ENCODE measurements at places on chromosomes 7 and 10. TPM values are rescaled to one million over a fixed set of nuclear protein-coding genes. Genes with fewer than 3 reads are reported as not detected.
A peak's percentile ranks its signal among the peaks of the same experiment; 100 is the strongest.

DNA sequence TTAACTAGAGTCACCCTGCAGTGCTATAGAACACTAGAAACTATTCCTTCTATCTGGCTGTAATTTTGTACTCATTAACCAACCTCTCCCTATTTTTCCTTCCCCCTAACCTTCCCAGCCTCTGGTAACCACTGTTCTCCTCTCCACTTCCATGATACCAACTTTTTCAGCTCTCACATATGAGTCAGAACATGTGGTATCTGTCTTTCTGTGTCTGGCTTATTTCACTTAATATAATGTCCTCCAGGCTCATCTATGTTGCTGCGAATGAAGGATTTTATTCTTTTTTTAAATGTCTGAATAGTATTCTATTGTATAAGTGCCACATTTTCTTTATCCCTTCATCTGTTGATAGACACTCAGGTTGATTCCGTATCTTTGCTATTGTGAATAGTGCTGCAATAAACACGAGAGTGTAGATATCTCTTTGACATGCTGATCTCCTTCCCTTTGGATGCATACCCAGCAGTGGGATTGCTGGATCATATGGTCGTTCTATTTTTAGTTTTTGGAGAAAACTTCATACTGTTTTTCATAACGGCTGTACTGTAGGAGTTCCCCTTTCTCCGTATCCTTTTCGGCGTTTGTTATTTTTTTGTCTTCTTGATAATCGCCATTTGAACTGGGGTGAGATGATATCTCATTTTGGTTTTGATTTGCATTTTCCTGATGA is 101.4 kb downstream of the FAM107B start:
- no peak for DNase-seq

- DNase-seq: peak; percentile 53
Measured at GRCh38 chr10:30980951-30981616, 50.6 kb downstream of the ZNF438 start.

GRCh38 chr10:75233444-75234016 is 2.2 kb downstream of the COMTD1 start:
- DNase-seq: no peak

Gene ACTR3C
- total RNA-seq: 5.1 TPM

Gene MARVELD1
- 6.4 TPM for total RNA-seq

Gene NYAP1
- 0.38 TPM for total RNA-seq

GRCh38 chr7:12623223-12623622 is 52.7 kb downstream of the SCIN start:
- no peak for DNase-seq

Gene GRM8
- 0.69 TPM for total RNA-seq

Gene C10orf143
- total RNA-seq: 1.7 TPM

Gene GPR158
- total RNA-seq: not detected

DNA sequence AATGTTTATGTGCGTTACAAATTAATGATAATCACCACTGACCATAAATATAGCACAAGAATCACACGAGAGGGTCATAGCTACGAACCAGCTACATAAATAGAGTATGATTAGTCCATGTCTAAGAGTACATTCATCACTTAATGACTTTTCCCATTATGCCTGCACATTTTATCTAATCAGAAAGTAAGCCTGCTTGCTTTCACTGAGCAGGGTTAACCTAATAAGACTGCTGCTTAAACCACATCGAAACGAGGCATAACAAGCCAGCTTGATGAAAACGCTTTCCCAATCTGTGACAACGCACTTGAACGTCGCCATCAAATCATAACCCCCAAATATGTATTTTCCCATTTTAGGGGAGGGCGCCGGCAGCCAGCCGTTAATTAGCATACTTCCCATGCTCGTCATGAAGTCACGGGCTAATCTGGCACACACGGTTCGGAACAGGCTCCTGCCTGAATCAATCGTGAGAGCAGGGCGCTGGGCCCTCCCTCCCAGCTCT is 71.5 kb downstream of the EBF3 start:
- no peak for DNase-seq

DNA sequence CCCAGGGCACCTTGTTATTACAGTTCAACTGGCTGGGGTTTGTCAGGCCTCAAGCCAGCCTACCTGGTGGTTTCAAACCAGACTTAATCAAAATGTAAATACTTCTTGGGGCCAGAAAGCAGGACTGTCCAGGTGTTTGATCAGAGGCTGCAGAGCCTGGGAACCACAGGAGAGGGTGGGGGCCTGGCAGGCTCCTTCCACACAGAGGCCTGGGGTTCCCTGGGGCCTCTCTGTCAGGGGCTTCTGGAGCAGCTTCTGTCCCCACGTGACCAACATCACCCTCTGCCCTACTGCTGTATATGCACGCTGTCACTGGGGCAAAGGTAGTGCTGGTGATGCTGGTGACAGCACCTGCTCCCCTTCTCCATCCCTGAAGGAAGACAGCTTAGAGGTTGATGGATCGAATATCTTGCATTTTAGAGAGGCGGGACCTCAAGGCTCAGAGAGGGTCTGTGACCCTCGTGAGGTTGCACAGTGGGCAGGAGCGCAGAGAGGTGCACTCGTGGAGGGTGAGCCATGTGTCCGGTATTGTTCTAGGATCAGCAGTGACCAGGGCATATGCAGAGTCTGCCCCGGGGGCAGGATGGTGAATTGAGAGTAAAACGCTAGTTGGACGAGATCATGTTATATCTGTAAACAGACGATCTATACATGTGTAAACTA is 95.4 kb downstream of the GRK5 start:
- no peak for DNase-seq

GRCh38 chr7:78389022-78389421 is 590.4 kb downstream of the PHTF2 start:
- DNase-seq: no peak

- no peak for DNase-seq
Measured at GRCh38 chr10:72094574-72094973, 6.2 kb upstream of the SPOCK2 start.

- no peak for DNase-seq
Measured at GRCh38 chr10:52774182-52774581, 1.6 kb upstream of the MBL2 start.

DNA sequence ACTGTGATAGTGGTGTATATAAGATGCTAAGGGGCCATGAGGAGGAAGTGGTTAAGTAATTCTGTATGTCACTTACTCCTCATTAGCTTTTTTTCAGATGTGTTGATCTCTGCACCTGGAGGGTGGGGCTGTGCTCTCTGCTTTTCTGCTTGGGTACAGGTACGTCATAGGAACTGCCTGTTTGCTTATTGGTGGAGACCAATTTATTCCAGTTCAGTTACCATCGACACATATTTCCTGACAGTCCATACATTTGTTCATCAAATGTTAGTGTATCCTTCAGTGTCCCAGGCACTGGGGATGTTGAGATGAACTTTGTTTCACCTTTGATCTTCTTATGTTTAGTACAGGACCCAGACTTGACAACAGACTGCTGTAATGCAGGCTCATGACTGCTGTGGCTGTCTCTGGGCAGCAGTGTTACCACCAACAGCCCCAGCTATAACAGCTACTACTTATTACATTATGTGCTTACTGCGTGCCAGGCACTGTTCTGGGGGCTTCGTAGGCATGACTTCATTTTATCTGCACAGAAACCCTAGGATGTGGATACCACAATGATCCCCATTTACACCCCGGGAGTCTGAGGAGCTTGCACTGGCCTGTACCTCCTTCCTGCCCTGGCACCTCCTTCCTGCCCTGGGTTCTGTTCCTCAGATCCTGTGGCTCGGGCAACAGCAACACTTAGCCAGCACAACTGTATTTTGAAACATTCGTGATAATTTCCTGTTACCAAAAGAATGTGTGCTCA is 87.4 kb downstream of the BUB3 start:
- no peak for DNase-seq

- DNase-seq: peak; percentile 64
Measured at GRCh38 chr10:79381804-79382221, 34.5 kb downstream of the PPIF start.

GRCh38 chr10:126243971-126244370 is 144.3 kb downstream of the ADAM12 start:
- no peak for DNase-seq

GRCh38 chr10:44024356-44025116 is 360.4 kb downstream of the CXCL12 start:
- DNase-seq: no peak

DNA sequence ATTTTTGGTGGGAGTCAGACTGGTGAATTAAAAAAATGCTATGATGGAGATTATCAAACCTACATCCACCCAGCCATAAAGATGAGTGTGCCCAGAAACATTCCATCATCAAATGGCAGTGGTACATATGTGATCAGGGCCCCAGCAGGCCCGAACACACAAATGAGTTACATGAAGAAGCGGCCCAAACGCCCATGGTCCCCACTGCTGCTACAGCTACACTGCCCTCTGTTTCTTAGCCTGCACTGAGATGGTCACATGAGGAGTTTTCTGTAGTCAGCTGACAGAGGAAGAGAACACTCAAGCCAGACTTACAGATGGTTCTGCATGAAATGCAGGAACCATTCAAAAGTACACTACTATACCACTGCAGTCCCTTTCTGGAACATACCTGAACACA is 96.4 kb upstream of the ARID5B start:
- no peak for DNase-seq

DNA sequence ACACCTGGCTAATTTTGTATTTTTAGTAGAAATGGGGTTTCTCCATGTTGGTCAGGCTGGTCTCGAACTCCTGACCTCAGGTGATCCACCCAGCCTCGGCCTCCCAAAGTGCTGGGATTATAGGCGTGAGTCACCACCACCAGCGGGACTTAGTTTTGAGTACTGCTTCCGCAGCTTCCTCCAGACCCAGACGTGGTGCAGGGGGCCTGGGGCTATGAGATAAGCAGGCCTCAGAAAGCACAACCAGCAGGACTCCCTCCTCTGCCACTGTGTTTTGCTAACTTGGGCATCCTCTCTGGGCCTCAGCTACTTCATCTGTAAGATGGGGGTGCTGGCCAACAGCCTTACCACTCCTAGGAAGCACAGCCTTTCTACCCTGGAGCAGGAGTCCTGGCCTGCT is 37.8 kb downstream of the GOLGA7B start:
- no peak for DNase-seq

GRCh38 chr7:139817249-139817648 is 11.8 kb upstream of the TBXAS1 start:
- DNase-seq: no peak

DNA sequence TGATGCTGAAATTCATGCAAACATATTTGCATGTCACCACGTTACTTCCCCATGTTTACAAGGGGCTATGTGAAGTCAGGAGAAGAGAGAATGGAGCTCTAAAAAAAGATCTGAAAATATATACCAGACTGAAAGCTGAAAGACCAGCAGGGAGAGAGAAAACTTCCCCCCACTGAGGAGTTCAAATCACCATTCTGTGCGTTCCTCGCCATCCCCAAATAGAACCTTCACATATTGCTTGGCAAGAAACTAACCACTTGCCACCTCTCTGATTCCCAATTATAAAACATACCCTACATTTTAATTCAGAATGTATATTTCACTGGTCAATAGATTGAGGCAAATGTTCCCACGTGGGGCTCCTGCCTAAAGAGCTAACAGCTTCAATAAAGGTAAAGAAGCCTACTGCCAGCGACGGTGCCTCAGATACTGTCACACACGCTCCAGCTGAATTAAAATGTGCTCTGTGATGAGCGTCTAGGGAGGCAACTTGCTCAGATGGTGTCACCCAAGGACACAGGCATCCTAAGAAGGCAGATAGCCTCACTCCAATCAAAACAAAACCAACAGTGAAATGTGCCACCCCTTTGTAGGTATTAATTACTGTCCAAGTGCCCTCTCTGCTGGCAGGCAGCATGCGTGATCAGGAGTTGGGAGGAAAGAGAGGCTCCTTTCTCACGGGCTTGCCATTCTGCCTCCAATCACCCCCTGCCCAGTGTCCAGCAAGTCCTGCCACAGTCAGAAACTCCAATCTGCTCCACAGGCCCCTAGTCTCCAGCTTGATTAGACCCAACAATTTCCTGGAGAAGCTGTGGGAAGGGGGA is 298.2 kb downstream of the GRID1 start:
- DNase-seq: no peak

DNA sequence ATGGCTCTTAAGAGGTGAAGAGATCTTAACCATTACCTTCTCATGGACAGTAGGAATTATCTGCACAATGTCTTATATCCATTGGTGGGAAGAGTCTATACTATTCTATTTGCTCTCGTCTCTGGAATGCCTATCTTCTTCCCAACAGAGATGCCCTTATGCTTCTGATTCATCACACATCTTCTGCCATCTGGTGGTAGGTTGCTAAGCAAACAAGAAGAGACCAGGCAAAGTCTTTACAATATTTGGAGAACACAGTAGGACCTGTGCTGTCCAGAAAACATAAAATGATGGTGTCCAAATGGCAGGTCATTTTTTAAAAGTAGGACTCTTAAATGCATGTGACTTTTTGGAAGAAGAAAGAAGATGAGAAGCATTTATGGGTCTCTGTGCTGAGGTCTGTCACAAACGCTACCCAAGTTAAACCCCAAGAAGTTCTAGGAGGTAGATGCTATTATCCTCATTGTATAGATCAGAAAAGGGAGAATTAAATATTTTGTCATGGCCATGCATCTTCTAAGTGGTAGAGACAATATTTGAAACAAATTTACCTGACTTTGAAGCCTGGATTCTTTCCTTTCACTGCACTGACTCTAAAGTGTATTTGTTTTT is 67.8 kb upstream of the NXPH1 start:
- no peak for DNase-seq

Gene ACHE
- 0.49 TPM for total RNA-seq

- no peak for DNase-seq
Measured at GRCh38 chr10:121043124-121043849, 192.1 kb downstream of the WDR11 start.

Data from left ventricle myocardium inferior (tissue), 1 donor.